ENCODE measurements at places on chromosomes 1 and 21.

- no peak for DNase-seq
These were observed 1058.1 kb upstream of the TMPRSS15 start for GRCh38 chr21:19461481-19462205.

GRCh38 chr1:167706931-167707877 is 14.6 kb upstream of the MPZL1 start:
- no peak for DNase-seq

- DNase-seq = no peak
These were observed 36.1 kb downstream of the SORT1 start for GRCh38 chr1:109361649-109362048.

DNA sequence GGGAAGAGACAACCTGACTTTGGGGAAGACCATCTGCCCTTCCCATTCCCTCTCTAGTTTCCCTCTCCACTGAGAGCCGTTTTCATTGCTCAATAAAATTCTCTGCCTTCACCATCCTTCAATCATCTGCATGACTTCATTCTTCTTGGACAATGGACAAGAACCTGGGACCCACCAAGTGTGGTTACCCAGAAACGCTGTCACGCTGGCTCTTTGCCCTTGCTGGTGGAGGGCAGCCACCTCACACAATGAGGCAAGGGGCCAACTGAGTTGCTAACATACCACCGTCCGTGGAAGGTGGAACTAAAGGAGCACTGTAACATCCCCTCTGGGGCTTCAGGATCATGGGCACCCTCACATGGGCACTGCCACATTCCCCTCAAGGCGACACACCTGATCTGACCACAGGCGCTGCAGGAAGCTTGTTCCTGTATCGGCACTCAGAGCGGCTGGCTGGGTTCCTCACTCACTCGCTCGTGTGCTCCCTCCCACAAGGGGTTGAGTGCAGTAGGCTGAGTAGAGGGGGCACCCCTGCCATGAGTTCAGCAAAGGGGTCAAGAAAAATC is 652.4 kb downstream of the PLPP3 start:
- no peak for DNase-seq

- DNase-seq = no peak
These were observed 11.4 kb upstream of the RGS16 start for GRCh38 chr1:182615468-182616129.

- no peak for DNase-seq
These were observed 47.6 kb upstream of the PPP2R5A start for GRCh38 chr1:212237651-212238050.

GRCh38 chr1:9025449-9025848 is 774 bp downstream of the SLC2A7 start:
- DNase-seq = no peak

DNA sequence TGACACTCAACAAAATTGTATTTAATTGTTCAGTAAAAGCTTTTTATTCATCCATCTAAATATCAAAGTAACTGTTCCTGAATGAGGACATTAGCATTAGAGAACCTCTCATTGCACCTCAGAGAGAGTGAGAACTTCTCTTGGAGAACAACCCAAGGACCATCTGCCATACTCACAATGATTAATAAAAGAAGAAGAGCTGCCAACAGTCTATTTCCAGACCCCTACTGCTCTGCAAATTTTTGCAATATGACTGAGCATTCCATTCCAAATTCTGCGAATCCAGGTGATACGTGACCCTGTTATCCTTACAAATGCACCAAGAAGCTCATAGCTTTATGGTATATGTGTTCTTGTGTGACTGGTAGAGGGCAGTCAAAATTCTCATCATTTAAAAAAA is 422.5 kb downstream of the NEGR1 start:
- DNase-seq = no peak

DNA sequence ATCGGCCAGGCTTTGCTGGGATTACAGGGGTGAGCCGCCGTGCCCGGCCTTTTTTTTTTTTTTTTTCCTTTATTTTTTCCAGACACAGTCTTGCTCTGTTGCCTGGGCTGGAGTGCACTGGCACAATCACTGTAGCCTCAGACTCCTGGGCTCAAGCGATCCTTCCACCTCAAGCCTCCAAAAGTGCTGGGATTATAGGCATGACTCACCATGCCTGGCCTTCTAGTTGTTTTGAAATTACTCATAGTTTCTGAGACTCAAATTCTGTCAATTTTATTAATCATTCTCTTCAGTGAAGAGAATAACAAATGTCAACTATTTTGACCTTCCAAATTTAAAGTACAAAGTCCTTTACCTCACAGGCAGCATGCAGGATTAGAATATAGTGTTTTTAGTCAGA is 374.5 kb downstream of the PLA2G4A start:
- no peak for DNase-seq

DNA sequence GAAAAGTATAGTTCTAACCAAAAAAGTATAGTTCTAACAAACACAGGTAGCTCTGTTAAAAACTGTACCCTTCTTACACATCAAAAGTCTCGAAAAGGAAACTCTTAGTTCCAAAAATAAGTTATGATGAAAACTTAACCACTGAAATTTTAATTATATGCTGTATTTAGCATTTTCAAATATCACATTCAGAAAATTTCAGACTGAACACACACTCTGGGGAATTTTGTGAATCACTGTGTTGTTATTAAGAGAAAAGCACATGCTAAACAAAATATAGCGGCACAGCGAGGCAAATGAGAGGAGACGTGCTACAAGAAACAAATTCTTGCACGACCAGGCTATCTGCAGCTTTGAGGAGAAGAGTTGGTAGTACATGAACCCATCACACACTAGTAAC is 30.4 kb downstream of the VAV3 start:
- no peak for DNase-seq

DNA sequence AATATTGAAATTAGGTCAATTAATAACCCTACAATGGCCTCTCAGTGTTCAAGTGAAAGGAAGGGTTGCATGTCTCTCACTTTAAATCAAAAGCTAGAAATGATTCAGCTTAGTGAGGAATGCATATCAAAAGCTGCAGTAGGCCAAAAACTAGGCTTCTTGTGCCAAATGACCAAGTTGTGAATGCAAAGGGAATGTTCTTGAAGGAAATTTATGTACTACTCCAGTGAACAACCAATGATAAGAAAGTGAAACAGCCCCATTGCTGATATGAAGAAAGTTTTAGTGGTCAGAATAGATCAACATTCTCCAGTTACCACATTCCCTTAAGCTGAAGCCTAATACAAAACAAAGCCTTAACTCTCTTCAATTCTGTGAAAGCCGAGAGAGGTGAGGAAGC is 10.0 kb downstream of the MAEL start:
- no peak for DNase-seq

GRCh38 chr1:173302890-173303829 is 96.0 kb upstream of the TNFSF4 start:
- no peak for DNase-seq

Measured in hematopoietic multipotent progenitor cell (in vitro differentiated cells).